HuH-7.5 (cell line): ENCODE measurements at places on chromosomes 7 and 10.

DNA sequence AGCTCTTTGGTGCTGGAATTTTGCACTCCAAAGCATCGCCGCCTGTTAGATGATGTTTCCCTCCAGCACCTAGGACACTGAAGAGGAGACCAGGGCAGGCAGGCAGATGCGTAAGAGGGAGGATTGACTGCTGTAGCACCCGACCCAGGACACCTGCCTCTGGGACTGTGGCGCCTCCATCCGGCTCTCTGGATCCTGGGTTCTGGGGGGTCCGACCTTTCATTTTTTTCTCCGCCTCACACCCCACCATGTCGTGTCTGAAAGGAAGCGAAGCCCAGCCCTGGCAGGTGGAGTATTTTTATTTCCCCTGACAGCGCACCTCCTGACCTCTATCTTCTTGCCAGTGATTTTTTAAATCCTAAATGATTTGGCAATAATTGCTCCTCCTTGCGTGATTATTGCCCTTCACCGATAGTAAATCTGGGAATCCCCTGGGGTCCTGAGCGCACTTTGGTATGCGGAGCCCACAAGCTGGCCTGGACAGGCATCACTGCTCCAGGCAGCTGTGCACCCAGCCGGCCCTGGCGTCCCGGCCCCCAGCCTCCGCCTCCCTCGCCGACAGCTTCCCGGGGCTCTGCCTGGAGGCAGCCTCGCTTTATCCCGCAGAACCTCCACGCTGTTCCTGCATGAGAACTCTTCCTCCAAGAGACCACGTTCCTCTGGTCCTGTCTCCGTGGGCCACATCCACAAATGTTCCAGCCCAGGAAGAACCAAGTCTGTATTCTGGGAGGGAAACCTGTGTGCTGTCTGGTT lies 48.4 kb downstream of the LHPP start:
- DNase-seq: no peak

DNA sequence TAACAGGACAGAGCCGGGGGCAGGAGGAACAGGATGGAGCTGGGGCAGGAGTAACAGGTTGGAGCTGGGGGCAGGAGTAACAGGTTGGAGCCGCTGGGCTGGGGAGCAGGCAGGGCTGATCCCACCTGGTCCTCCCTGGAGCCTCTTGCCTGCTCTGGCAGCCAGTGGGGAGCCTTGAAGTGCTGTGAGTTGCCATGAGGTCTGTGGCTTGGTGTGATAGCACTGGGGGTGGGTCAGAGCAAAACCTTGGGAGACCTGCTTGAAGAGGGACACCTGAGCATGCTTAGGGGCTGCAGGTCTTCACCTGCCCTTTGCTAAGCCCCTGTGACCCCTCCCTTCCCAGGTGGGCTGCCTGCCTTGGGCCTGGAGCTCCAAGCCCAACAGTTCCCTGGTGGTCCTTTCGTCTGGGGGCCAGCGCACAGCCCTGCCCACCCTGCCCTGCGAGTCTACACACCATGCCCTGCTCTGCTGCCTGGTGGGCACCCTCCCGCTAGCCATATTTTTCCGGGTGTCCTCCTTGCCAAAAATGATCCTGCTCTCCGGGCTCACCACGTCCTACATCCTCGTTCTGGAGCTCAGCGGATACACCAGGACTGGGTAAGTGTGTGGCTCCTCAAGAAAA lies 111.6 kb downstream of the ADCY1 start:
- DNase-seq: no peak

GRCh38 chr7:40000734-40001315 lies 50.8 kb downstream of the CDK13 start:
- no peak for DNase-seq

DNA sequence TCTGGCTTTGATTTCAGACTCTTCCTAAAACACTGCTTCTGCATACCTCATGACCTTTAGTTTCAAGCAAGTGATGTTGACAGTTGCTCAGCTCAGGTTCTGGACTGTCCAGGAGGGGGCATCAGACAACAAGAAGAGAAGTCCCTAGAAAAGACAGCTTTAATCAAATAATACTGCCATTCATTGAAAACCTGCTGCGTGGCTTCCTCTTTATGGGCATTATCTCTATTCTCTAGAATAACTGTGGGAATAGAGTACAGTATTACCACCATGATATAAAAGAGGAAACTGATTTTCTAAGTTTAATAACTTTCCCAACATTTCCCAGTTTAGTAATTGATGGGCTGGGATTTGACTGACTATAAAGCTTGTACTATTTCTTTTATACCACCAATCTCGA lies 170.4 kb downstream of the SNX13 start:
- peak; percentile 16 for DNase-seq

GRCh38 chr10:48905311-48905710 lies 34.3 kb downstream of the LRRC18 start:
- DNase-seq: no peak

DNA sequence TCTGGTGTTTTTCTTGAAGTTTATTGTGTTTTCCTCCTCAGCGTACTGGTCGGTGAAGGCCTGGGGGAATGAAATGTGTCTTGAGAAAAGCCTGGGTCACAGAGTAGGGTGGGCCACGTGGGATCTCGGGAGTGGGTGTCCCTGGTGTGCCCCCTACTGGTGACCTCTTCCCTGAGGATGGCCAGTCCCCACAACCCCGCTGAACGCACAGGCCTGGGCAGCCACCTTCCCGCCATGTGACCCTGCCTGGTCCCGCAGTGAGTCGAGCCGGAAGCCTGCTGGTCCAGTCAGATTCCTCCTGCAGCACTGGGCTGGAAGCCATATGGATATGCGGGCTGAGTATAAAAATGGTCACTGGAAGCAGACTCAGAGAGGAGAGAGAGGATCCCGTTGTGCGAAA lies 52.9 kb upstream of the GNA12 start:
- no peak for DNase-seq

DNA sequence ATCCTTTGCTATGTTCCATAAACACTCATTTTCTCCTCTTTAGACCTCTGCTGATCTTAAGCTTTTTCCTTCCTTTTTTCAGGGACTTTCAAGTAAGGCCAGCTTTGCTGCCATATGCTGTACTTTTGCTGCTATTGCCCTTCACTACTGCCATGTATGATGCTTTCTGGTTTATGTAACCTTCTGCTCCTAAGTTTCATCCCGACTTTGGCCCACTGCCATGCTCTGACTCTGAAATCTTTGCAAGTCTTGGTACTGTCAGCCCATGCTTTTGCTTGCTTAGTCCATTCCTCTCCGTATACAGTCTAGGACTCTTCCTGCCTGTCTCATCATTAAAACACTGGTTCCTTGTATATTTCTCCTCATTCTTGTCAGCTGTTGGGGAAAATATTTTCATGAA lies 152.4 kb downstream of the RNF133 start:
- no peak for DNase-seq

GRCh38 chr10:16545116-16545736 lies 23.5 kb upstream of the C1QL3 start:
- DNase-seq: peak; percentile 38

DNA sequence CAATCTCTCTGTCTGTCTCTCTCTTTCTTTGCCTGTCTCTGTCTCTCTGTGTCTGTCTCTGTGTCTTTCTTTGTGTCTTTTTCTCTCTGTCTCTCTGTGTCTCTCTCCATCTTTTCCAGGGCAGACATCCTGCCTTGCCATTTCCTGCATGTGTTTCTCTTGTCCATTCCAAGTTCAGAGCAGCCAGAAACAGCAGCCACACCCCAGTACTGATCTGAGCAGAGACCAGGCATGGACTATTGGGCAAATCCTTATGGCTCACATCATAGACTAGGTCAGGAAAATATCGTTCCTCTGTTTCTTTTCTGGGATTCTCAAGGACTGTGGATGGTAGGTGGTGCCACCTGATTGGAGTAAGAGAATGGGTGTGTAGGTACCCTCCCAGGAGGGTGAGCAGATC lies 95.8 kb downstream of the RAMP3 start:
- no peak for DNase-seq

GRCh38 chr7:33692956-33693355 lies 212.4 kb upstream of the BMPER start:
- no peak for DNase-seq

GRCh38 chr10:22630234-22631174 lies 83.9 kb downstream of the PIP4K2A start:
- no peak for DNase-seq

GRCh38 chr7:55246171-55246570 lies 119.0 kb upstream of the LANCL2 start:
- DNase-seq: no peak

- DNase-seq: no peak
Observed at GRCh38 chr7:2162959-2163358, 69.8 kb downstream of the MAD1L1 start.

DNA sequence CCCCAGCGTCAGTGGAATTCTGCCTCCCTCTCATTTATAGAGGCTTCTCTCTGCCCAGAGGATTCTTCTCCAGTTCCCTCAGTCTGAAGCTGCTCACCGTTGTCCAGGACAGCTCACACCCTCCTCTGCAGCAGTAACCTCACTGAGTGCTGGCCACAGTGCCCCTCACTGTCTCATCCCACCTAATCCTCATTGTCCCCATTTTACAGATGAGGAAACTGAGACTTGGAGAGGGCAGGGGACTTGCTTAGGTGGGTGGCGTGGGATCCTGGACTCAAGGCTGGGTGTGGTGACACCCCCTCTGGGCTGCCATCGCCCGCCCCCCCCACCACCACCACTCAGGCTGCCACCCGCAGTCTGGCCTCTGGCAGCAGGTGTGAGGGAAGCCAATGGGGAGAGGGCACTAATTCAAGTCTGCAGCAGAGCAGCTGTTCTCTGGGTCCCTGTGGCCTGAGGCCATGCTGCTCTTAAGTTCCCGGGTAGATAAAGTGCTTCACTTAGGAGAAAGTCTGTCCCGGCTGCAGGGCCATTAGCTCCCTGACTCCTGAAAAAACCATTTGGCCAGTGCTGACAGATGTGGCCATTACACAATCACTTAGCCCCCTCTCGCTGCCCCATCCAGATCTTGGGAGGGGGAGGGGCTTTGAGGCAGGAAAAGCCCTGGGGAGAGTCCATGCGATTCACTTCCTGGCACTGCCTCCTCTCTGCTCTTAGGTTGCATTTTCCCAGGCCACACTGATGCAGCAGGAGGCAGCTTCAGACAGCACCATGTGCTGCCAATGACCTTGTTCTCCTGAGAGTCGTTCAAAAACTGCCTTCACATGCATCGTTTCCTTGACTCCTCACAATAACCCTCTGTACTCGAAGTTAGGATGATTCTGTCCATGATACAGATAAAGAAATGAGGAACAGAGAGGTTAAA lies 36.3 kb downstream of the DRGX start:
- DNase-seq: no peak

- DNase-seq: no peak
Observed at GRCh38 chr7:50684011-50684712, 98.5 kb downstream of the GRB10 start.

GRCh38 chr10:58576751-58577436 lies 64.2 kb downstream of the BICC1 start:
- no peak for DNase-seq

GRCh38 chr10:86500846-86501245 lies 20.7 kb downstream of the WAPL start:
- DNase-seq: no peak

- no peak for DNase-seq
Observed at GRCh38 chr7:98235901-98236300, 16.1 kb downstream of the TECPR1 start.

DNA sequence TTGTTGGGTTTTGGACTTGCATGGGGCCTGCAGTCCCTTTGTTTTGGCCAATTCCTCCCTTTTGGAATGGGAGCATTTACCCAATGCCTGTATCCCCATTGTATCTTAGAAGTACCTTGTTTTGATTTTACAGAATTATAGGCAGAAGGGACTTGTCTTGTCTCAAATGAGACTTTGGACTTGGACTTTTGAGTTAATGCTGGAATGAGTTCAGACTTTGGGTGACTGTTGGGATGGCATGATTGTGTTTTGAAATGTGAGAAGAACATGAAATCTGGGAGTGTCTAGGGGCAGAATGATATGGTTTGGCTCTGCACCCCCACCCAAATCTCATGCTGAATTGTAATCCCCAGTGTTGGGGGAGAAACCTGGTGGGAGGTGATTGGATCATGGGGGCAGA lies 76.8 kb upstream of the MKI67 start:
- no peak for DNase-seq

DNA sequence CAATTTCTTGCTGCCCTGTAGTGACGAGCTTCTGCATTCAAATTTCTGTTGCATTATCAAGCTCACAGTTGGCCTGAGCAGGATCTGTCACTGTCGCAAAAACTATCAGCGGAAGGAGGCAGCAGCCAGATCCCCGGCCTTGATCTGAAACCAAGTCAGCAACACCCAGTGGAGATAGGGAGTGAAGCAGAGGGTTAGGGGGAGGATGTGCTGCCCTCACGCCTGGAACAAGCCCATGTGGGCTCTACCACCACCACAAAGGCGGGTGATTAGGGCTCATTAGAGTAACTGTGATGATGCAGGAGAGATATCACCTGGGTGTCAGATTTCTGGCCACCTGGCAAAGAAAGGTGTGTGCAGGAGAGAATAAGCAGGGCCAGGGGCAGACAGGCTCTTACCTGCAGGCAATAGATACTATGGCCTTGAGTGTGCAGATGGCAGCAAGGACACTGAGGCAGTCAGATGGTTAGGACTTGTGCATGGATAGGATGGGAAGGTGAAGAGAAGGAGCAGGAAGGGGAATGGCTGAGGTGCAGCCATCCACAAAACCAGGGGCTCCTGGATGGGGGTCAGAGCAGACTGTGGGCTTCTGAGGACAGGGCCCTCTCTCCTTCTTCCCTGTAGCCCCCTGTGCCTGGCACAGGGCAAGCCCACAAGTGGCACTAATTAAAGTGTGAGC lies 417.3 kb downstream of the RPS24 start:
- DNase-seq: no peak

DNA sequence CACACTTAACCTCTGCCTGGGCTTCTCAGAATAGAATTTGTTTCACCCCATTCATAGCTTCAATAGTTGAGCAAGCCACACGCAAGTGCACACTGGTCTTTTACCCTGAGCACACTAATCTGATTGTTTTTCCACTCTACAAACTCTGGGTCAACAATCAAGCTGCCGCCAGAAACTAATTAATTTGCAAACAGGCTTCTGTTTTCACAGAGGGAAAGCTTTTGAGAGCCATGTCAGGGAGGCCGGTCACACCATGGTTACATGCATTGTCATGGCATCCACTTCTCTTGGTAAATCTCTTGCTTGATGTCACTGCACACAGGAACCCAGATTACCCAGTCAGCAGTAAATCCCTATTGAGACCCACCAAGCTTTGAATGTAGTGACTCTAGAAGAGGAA lies 154.2 kb downstream of the SEMA3A start:
- DNase-seq: no peak

DNA sequence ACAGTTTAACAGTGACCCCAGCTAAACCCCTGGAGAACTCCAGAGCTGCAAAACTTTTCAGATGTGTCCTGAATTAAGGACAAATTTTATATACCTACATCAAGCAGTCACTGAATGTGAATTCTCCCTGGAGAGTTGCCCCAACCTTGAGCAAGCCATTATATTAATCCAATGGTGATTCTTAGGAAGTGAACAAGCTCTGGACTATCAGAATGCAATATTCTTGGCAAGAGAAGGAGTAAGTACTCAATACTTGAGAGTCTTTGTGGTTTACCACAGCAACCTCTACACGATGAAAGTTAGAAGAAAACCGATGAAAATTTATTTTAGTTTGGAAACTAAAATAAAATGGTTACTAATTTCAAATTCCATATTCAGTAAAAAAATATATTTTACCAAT lies 19.3 kb upstream of the ZNF365 start:
- no peak for DNase-seq
